ENCODE measurements at places on chromosomes 13 and 19.

DNA sequence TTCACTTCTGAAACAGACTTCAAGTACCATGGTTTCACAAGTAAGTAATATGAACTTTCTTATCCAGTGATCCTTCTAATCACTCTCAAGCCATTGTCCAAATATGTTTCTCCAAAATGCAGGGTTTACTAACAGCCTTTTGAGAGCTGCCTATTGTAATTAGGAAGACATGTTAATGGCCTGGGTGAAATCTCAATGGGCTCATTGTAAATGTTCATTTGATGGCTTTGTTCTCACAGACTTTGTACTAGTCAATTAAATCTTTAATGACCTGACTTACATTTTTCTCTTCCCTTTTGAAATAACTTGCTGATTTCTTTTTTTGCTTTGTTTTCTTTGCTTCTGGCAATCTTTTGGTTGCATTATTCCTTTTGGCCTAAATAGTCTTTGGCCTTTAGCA, 444.8 kb downstream of the LIG4 start:
- no peak for DNase-seq

DNA sequence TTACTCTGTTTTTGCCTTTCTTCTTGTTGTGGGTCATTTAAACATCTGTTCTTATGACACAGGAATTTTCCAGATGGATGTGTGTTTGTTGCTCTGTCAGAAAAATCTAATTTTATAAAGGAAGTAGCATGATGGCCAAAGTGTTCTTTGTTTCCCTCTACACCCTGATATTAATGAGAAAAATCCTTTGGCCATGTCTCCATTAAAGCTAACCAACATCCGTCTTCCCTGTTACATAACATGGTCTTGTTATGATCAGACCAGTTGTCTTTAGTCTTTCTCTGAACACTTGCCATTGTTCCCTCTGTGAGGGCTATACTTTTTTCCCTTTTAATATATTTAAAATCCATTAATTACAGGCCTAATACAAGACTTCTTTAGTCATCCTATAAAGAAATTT, 142.2 kb upstream of the SPRY2 start:
- no peak for DNase-seq

GRCh38 chr19:6925801-6926751, 38.7 kb downstream of the ADGRE1 start:
- peak; percentile 40 for DNase-seq

GRCh38 chr13:106520251-106521054, 15.0 kb downstream of the EFNB2 start:
- no peak for DNase-seq

GRCh38 chr13:77699059-77699680, 1.7 kb downstream of the SLAIN1 start:
- DNase-seq: no peak

DNA sequence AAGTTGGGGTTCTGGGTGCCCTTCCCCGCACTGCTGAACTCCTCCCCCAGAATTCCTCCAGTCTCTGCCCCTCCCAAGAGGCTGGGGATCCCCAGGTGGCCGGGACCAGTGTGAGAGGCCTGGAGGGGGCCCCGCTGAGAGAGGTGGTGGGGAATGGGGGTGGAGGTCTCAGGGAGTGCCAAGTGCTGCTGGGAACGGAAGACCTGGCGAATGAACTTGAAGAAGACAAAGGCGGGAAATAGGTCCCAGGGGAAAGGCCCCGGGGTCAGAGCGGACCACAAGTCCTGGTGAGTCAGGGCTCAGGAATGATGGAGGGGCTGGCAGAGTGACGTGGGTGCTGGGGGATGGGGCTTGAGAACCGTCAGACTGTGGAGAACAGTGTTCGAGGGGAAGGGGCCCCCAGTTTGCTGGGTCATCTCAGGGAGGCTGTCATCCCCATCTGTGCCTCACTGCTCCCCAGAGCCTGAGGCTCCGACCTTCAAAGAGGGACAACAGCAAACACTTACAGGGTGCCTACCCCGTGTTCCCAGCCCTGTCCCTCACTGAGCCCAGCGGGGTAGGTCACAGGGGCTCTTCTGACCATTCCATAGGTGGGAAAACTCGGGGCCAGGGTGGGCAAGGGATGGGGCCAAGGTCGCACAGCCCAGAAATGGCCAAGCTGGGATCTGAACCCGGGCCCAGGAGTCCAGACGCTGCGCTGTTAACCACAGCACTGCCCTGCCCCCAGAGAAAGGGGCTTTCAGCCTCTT, 16.0 kb upstream of the SEMA6B start:
- no peak for DNase-seq

- no peak for DNase-seq
Measured at GRCh38 chr19:54319049-54319448, 6.1 kb upstream of the LILRA5 start.

DNA sequence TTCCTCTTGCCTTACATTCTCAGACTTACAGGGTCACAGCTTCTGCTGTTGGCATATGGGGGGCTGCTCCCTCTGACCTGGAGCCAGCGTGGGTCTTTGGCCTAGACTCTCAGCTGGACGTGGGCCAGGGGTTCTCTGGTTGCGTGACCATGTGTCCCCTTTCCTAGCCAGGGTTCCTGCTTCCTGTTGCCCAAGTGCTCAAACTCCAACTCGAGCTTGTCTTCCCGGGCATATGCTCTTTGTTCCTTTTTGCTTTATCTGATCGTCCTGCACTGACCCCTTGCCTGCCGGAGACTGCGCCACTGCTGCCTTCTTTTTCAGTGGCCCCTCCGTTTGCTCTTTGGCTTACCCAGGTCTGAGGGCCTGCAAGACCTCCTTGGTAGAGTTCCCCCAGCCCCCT, 25.3 kb upstream of the GPR183 start:
- DNase-seq: no peak

GRCh38 chr19:33697766-33698165, 76.0 kb downstream of the CHST8 start:
- DNase-seq: no peak

DNA sequence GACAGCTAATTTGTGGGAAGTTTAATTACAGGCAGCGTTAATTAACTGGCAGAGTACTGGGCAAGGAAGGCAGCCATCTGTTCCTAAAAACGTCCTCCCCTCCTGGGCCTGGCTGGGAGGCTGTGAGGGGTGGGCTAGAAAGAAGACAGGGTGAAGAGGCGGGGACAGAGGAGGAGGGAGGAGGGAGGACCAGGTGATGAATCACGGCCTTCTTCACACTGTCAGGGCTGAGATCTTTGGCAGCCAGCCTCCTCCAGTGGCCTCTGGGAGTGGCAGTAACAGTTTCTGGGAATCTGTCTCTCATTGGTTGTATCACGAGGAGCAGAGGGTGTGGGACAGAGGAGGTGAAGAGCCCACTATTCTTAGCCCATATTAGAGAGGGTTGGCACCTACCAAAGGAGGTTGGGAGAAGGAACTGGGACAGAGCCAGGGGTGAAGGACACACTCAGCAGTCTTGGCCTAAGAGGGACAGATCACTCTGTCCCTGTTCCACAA, 9.6 kb upstream of the ZNRF4 start:
- no peak for DNase-seq

GRCh38 chr13:28409648-28410047, 85.3 kb downstream of the FLT1 start:
- no peak for DNase-seq

- peak; percentile 80 for DNase-seq
Measured at GRCh38 chr19:14496029-14496833, at the start of gene GIPC1. Gene GIPC1 (minus strand): TSS chr19:14496127. CDS start chr19:14482976, 13,151 bp downstream.

- no peak for DNase-seq
Measured at GRCh38 chr19:49355909-49356353, 6.3 kb downstream of the TEAD2 start.

- DNase-seq: no peak
Measured at GRCh38 chr19:53518716-53519115, 19.2 kb upstream of the ZNF331 start.

DNA sequence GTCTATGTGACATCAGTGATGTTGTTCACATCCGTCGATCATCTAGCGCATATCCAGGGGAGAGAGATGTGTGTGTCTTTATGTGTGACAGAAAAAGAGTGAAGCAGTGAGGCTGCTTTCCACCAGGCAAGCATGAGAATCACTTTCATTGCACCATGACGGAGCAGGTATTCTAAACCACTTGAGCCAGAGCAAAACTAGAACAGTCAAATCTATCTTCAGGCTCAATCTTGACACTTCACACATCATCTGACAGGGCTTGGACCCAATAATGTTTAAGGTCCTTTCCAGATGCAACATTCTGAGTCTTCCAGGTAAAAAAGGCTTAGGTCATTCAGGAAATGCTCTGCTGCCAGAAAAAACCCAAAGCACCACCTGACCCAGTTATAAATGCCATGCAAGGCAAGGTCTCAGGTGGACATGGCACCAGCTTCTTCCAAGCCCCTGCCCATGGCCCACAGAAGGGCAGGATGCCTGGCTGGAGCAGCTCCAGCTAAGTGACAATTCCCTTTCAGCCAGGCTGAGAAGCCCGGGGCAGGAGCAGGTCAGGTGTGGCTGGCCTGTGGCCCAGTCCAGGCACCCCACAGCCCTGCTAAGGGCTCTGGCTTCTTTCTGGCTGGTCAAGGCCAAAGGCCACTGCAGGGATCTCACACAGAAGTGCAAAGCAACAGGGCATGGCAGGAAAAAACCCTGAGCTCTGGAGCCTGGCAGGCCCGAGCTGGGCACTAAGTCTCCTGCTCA, 5.0 kb downstream of the ELAVL1 start:
- no peak for DNase-seq

DNA sequence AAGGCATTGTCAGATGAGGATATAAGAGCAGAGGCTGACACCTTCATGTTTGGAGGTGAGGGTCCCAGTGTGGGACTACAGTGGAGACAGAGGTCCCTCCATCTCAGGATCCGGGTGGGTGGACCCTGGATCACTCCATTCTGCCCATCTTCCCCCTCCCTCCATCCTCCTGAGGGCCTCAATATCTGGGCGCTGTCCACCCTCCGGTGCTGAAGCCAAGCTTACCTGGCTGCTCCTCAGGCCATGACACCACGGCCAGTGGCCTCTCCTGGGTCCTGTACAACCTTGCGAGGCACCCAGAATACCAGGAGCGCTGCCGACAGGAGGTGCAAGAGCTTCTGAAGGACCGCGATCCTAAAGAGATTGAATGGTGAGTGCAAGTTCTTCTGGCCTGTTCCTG, 11.9 kb downstream of the CYP4F12 start:
- no peak for DNase-seq

- DNase-seq: no peak
Measured at GRCh38 chr13:110177790-110178189, 129.2 kb downstream of the COL4A1 start.

DNA sequence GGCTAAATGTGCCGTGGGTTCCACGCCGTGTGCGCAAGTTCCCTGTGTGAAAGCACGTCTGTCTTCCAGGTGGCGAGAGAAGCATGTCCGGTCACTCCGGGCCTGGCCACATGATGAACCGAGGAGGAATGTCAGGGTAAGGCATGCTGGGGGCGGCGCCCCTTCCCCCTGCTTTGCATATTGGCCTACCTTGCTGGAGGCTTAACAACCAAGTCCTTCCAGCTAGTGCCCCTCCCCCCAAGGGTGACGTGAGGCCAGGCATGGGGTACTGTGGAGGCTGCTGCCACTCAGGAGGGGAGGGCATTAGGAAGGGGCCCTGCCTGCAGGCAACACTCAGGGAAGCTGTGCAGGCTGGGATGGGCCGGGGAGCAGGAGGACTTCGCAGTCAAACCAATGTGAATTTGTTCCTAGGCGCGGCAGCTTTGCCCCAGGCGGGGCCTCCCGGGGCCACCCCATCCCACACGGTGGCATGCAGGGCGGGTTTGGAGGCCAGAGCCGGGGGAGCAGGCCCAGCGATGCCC, 12.5 kb downstream of the MICOS13 start:
- no peak for DNase-seq

DNA sequence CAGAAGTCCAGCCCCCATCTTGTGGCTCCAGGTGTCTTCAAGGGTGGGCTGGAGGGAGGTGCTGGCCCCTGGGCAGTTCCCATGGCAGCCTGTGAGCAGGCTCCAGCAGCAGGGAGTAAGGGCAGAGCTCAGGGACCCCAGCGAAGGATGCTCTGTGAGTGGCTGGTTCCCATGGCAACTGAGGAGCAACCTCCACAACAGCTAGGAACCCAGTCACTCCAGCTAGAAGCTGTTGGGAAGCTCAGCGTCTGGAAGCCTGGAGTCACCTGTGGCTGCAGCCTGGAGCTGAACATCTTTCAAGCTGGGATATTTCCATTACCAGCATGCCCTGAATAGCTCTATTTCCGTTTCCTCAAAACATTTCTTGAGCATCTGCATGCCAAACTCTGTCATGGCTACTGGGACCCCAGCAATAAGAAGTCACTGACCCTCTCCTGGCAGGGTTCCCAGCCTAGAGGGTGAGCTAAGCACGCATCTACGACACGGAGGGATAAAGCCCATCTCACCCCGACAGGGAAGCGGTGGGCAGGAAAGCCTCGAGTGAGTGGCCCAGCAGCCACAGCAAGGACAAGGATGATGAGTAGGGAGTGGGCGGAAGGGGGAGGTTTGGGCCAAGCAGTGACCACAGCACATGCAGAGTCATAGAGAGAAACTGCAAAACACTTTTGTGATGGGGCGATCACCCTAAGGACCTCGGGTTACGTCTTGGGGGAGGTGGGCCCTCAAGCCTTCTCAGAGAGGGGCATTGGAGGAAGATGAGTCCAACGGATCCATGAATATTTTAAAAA, 52.6 kb downstream of the ALOX5AP start:
- no peak for DNase-seq

- no peak for DNase-seq
Measured at GRCh38 chr13:38386421-38386820, 36.8 kb downstream of the UFM1 start.

- DNase-seq: no peak
Measured at GRCh38 chr13:80665792-80666333, 324.9 kb upstream of the SPRY2 start.

DNA sequence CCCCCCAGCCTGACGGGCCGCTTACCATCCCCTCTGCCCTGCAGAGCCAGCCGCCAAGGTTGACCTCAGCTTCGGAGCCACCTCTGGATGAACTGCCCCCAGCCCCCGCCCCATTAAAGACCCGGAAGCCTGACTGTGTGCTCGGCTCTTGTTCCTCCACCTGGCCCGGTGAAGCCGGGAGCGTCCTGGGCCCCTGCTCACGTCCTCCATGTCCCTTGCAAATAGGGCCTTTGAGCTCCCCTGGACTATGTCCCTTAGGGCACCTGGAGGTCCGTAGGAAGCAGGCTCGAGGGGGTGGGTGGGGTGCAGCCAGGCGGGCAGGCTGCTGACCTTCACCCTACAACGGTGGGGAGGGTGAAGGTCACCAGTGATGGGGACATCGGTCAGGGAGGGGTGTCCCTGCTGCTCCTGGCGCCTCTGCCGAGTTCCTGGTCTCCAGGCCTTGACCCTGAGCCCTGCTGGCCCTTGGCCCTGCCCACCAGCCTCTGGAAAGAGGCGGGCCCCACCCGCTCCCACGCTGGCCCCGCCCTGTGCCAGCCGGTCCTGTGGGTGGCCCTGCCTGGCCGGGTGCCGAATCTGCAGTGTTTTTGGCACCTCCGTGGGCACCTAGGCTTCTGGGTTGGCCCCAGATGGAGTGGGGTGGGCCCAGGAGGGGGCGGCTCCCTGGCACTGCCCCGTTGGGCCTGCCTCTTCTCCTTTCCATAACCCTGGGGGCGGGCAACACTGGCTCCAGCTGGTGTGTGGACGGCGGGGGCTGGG, 3.3 kb downstream of the ATP5F1D start:
- DNase-seq: no peak

DNA sequence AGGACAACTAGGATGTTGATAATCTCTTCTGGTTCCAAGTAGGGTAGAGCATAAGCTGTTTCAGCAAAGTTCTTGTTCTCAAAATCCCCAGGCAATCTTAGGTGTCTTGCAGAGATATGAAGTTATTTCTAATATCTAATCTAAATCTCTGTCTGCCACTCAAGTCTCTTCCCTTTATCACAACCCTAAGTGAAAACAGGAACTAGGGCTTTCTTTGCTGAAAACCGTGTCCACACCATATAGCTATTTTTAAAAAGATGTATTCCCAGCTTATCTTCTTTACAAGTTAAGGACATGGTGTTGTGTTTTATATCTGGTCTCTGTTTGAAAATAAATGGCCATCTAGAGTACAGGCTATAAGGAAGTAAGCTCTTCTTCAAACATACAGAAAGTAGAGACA, 11.3 kb upstream of the RNASEH2B start:
- DNase-seq: no peak

Measured in CD4-positive, alpha-beta T cell treated with Interleukin-15 for 4 hours (primary cell).